Activated gamma-delta T cell treated with anti-CD3 and anti-CD28 coated beads, Interleukin-2, amount 50 U/mL, for 16 hours (primary cell): ENCODE measurements at places on chromosomes 2 and 18.

- no peak for DNase-seq
Observed at GRCh38 chr2:44793322-44793870, 148.1 kb upstream of the SIX3 start.

DNA sequence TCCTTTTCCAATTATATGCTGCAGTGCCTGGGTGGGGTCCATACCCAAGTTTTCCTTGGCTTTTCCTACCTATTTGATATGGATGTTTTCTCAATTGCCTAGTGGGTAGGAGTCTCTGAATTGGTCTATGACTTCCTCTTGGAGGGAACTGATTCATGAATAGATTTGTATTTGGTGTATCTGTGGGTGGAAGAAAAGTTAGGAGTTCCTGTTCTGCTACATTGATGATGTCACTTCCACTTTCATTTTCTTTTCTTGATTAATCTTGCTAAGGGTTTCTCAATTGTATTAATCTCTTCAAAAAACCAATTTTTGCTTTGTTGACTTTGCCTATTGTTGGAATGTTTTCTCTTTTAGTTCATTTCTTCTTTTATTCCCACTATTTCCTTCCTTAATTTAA, 37.4 kb upstream of the SLC9A2 start:
- no peak for DNase-seq

DNA sequence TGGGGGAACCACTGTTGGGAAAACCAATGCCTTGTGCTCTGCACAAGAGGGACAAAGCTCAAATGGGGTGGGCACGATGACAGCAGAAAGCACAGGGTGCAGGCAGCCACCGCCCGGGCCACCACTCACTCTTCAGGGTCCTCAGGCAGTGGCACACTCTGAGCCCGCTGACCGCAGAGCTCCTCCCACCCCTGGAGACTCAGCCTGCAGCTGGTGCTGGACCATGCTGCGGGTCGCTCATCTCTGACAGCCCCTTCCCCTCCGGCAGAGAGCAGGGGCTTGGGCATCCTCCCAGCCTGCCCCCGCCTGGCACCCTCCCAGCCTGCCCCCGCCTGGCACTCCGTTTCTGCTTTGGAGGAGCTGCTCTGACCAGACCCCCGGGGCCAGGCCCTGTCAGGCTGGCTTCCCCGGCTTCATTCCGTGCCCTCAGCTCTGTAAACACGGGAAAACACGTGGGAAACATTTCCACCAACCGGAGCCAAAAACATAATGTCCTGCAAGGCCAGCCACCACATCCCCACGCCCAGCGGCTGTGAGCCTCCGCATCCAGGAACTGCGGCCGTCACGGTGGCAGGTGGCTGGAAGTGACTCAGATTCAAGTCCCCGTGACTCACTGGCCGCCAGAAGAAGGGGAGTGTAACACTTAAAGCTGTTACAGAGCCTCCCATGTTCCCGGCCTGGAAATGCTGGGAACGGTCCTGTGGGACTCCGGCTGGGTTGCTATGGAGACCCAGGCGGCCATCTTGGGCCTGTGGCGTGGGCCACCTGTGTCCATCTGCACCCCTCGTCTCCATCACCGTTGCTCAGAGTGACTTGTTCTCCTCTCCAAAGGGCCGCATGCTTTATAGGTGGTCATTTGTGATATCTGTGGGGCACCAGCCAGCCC, 6.8 kb upstream of the SNED1 start:
- no peak for DNase-seq

- DNase-seq = no peak
Observed at GRCh38 chr2:144429396-144430112, 90.4 kb downstream of the ZEB2 start.

- DNase-seq = no peak
Observed at GRCh38 chr2:100548771-100549170, 14.0 kb upstream of the PDCL3 start.

GRCh38 chr2:62200291-62200841, 4.5 kb downstream of the B3GNT2 start:
- no peak for DNase-seq

- no peak for DNase-seq
Observed at GRCh38 chr2:191059308-191059707, 45.3 kb upstream of the STAT1 start.

GRCh38 chr18:44411262-44411905, 269.3 kb upstream of the SETBP1 start:
- no peak for DNase-seq

GRCh38 chr2:241203218-241204009, 14.9 kb downstream of the ANO7 start:
- DNase-seq = no peak

DNA sequence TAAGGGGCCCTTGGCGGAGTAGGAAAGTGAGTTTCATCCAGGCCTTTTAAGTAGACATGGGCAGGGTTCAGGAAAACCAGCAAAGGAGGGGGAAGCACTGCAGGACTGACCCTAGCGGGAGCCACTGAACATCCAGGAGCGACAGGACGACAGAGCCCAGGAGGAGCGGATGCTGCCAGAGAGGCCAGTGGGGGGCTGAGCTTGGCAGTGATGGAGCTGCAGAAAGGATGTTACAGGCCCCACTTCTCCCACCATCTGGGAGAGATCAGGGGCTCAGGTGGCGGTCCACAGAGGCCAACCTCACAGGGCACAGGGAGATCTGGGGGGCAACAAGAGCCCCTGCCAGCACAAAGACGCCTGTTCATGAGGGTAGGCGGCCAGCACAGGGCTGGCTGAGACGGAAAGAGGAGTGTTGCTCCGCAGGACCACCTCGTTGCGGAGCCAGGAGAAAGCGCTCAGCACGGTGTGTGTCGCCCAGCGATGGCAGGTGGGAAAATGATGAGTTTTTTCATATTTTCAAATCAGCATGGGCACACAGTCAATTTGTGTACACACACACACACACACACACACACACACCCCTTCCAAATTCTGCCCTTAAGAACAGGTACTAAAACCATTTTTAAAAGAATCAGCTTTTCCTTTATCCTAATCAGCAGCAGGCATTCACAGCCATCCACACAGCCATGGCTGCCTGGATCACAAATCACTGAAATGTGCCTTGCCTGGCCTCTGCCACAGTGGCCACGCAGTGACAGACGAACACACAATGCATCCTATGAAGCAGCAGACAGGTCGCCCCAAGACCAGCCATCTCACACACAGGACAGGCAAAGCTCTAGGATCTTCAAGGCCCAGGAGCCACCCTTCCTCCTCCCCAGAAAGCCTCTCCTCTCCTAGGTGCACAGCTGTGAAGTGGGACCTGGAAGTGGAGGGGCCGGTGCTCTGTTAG, 63.2 kb downstream of the NDUFA10 start:
- no peak for DNase-seq

- DNase-seq = no peak
Observed at GRCh38 chr2:185128346-185128745, 530.0 kb downstream of the ZNF804A start.

DNA sequence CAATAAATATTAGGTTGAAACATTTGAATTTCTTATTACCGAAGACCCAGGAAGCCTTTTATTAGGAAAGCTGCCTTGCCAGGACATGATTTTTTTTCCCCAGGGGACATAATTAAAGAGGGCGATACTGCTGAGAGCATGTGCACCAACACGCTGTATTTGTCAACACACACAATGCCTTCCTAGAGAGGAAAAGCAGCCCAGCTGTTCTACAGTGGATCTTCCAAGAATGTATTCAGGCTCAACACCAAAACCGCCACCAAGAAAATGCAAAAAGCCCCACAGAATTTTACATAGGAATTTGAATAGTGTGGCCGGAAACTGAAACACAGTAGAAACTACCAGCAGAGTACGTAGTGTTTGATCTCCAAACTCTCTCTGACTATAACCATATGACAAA, 320.4 kb downstream of the DLGAP1 start:
- DNase-seq = no peak
